ENCODE measurements at places on chromosomes 13 and 19.

GRCh38 chr19:2523630-2524311 is 47.8 kb downstream of the GADD45B start:
- DNase-seq: no peak

GRCh38 chr13:76503766-76504165 is 382.4 kb downstream of the KCTD12 start:
- DNase-seq: no peak

GRCh38 chr19:38492181-38492813 is 58.8 kb downstream of the RYR1 start:
- DNase-seq: no peak

DNA sequence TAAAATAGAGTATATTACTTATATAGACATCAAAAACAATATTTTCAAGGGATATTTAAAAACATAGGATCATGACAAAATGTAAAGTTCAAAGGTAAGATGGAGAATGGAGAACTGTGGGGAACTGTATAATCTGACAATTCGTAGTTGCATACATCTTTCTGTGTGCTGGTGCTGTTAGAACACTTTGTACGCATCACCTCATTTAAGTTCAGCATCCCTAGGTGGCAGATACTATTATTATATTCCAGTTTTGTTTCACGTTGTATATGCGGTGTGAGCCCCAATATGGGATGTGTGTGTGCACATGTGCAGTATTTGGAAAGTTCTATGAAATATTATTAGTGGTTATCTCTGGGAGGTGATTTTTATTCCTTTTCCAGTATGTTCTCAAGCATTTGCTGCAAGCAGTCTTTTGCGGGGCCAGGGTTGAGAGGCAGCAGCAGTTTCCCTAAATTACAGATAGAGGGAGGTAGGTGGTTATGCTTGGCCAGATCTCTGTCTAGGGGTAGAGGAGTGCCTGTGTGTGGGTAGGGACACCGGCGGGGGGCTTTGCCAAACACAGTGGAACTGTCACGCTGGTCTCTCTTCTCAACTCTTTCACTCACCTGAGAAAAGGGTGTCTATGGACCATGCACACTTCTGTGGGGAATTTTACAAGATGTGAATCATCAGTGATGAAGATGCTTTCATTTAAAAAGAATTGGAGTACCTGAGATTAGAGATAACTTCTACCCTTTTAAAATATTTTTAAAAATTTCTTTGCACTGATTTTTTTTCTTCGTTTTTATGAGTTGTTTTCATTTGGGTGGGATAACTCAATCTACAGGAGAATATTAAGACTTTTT is 55.6 kb upstream of the ALOX5AP start:
- DNase-seq: no peak

- DNase-seq: no peak
These were observed 315 bp downstream of the ZNF492 start for GRCh38 chr19:22634450-22634827.

GRCh38 chr13:105395041-105395440 is 1140.4 kb downstream of the EFNB2 start:
- no peak for DNase-seq

GRCh38 chr13:30629527-30629926 is 11.8 kb downstream of the USPL1 start:
- no peak for DNase-seq

DNA sequence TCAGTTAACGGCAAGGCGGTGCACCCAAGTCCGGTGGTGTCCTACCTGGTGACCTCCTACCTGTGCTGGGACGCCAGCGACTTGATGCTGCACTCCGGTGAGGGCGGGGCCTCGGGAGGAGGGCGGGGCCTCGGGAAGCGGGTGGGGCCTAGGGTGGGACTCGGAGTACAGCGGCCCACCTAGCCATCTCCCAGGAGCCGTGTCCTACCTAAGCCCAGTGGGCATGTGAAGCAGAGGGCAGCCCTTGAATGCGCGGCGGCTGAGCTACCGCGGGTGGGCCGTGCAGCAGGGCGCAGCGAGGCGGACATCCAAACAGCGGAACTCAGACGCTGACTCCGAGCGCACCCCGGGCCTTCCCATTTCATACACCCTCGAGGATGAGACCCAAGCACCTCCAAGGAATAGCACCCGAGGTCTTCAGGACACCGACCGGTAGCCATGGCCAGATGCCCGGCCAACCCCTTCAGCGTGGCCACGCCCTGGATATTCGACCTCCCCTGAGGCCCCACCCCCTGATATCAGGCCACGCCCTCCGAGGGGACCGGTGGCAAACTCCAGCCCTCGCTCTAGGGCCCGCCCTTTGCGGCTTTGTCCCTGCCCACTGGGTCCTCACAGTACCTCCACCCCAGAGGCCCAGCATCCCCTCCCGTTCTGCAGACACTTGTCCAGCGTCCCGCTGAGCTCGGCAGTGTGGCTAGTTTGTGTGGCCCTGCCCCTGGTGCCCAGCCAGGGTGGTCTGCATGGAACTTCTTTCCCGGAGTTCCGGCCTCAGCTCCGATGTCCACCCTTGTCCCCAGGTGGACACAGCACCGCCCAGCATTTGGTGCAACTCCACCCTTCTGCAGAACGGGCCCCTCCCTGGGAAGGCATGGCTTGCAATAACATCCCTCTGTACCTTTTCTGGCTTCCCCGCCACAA is 5.4 kb downstream of the KLK1 start:
- DNase-seq: peak; percentile 73

DNA sequence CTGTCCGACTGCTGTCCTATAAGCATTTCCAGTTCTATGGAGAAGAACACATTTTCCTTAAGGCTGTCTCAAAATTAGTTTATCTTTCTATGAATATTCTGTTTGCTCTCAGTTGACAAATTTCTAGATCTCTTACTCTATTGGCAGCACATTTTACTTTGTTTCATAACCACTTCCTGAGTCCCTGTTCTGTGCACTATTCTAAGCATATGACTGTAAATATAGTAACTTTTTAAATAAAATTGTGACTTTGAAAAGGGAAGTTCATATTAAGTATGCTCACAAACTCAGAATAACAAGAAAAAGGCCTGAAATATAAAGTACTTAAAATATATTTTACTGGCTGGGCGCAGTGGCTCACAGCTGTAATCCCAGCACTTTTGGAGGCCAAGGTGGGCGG is 56.5 kb upstream of the HTR2A start:
- no peak for DNase-seq

GRCh38 chr13:110312339-110313031 is 5.4 kb downstream of the COL4A2 start:
- no peak for DNase-seq

GRCh38 chr19:1213391-1214286 is 8.1 kb downstream of the STK11 start:
- peak; percentile 85 for DNase-seq

DNA sequence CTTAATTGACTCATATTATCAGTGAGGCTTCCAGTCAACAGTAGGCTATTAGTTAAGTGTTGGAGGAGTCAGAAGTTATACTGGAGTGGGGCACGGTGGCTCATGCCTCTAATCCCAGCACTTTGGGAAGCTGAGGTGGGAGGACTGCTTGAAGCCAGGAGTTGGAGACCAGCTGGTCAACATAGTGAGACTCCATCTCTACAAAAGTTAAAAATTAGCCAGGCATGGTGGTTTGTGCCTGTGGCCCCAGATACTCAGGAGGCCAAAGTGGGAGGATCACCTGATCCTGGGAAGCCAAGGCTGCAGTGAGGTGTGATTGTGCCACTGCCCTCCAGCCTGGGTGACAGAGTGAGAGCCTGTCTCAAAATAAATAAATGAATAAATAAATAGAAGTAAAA is 53.2 kb downstream of the COMP start:
- no peak for DNase-seq

GRCh38 chr13:110268061-110268460 is 38.9 kb downstream of the COL4A1 start:
- DNase-seq: no peak

Data from upper lobe of right lung (tissue), 1 donor.